Vagina (tissue), 2 donors: ENCODE measurements at places on chromosomes 12 and 14.

GRCh38 chr14:49303946-49304516, 282.1 kb downstream of the RPS29 start:
- no peak for DNase-seq

GRCh38 chr12:70652451-70652850, 15.2 kb upstream of the PTPRB start:
- no peak for DNase-seq

DNA sequence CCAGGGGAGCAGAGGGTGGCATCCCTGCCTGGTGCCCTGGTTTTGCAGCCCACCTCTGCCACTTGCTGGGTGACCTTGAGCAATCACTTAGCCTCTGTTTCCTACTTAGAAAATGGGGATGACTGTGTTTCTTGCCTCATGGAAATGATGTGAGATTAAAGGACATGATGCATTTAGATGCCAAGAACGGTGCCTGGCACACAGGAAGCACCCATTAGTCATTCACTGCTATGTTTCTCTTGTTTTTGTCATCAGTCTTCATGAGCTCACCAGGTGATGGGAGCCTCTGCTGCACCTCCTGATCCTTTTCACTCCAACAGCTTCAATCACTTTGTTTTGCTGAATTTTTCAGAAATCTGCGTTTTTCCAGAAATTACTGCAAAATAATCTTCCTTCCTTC, 23.6 kb upstream of the ATF1 start:
- DNase-seq = no peak

- no peak for DNase-seq
These were observed 87.0 kb downstream of the SRRM4 start for GRCh38 chr12:119068129-119068856.

DNA sequence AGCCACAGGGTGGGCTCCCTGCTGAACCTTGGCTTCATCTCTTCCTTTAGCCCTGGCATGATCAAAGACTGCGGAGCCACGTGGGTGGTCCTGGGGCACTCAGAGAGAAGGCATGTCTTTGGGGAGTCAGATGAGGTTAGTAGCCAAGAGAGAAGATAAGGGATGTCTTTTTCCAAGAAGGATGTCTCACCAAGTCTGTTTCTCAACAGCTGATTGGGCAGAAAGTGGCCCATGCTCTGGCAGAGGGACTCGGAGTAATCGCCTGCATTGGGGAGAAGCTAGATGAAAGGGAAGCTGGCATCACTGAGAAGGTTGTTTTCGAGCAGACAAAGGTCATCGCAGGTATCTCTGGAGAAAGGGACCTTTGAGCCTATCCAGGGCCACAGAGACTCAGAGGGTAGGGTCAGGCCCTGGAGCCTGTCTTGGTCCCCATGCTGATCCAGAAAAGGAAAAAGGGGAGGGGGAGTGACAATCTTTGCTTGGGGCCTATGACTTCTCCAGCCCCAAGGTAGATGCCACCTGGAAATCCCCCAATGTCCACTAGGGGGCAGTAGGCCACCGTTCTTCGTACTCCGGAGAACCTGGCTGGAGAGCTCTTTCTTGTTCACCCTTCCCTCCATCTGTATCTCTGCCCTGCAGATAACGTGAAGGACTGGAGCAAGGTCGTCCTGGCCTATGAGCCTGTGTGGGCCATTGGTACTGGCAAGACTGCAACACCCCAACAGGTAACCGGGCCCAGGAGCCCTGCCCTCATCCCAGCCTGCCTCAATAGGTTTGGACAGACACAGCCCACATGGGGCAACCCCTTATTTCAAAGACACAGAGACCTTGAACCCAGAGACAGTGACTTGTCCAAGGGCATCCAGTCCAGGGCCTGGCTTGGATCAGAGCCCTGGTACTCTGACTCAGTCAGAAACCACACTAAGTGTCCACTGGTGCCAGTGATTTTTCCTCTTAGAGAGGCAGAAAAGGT, 2.0 kb downstream of the TPI1 start:
- DNase-seq = no peak

DNA sequence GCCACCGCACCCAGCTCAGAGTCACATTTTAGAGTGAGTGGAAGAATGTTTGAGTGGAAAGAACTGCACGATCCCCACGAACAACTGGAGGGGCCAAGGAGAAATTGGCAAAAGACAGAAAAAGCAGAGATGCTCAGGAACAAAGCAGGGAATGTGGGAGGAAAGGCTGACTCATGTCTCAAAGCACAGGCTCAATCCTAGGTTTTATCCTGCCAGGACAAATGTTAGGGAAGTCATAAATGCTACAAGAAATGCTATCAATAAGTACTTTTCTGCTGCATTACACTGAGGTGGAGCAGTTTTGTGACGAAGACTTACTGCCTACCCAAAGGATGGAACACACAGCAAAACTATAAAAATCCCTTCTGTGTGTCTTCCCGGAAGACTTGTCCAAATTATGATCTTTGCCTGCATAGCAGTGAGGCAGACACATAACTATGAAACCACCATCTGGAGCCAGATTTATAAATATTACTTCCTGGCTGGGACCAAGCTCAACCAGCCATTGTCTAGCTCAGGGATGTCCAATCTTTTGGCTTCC, 26.7 kb downstream of the NIN start:
- DNase-seq = no peak
